Left ventricle myocardium inferior (tissue), 1 donor: ENCODE measurements at places on chromosomes 7 and 10. TPM values are rescaled to one million over a fixed set of nuclear protein-coding genes. Genes with fewer than 3 reads are reported as not detected.

Gene CALY
- total RNA-seq = not detected

Gene CLDN3
- total RNA-seq = not detected

Gene LRRD1
- total RNA-seq = not detected

Gene NRG3
- 0.11 TPM for total RNA-seq

Gene CRHR2
- total RNA-seq = 0.19 TPM

Gene EPHA1
- not detected for total RNA-seq

Gene ITIH5
- 10.8 TPM for total RNA-seq

Gene CPXM2
- total RNA-seq = 4.5 TPM

Gene LRRC61
- total RNA-seq = 4.3 TPM
